ENCODE measurements at places on chromosomes 6 and 20.

GRCh38 chr20:25048519-25048952, 9.4 kb downstream of the ACSS1 start:
- DNase-seq = no peak

GRCh38 chr6:20454204-20454824, 52.6 kb downstream of the E2F3 start:
- no peak for DNase-seq

GRCh38 chr6:150229436-150230163, 86.8 kb downstream of the PPP1R14C start:
- no peak for DNase-seq

GRCh38 chr20:18835466-18836256, 22.1 kb downstream of the SCP2D1 start:
- DNase-seq = no peak

DNA sequence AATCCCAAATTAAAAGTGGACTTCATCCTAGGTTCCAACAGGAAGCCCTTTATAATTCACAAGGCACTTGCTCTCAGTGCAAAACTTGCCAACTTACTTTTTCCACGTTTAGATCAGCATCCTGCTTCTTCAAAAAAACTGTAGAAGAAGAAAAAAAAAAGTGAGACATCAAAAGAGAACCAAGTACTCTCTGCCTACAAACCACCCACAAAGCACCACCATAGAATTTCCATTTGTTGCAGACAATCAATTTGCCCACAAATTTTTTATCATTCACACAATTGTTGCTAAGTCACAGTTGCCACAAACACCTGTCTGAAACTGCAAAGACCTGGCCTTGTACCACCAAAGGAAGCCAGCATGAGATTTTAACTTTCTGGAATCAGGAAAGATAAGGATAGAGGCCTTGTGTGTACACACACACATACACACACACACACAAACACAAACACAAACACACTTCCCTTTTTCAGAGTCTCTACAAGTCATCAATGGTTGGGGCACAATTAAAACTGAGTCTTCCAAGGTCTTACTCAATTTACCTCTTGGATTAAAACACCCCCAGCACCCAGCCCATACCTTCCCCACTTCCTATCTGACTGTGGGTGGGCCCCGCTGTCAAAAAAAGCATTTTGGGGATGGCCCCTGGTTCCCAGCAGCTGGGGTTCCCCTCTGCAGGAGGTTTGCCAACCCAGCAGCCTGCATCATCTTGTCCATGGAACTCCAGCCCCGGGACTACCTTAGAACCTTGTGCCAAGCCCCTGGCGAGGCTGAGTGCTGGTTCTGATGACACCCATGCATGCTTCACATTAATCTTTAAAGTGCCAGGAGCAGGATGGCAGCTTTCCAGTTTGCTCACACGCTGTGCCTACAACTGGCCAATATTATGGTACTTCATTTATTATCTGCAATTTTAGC, 26.5 kb downstream of the FYN start:
- DNase-seq = no peak

GRCh38 chr20:13094976-13095375, 86.2 kb downstream of the SPTLC3 start:
- no peak for DNase-seq

All from stimulated activated effector memory CD8-positive, alpha-beta T cell treated with anti-CD3 and anti-CD28 coated beads, Interleukin-12 subunit alpha, Interleukin-12 subunit beta, amount 100 ng/mL, for 72 hours (primary cell).